ENCODE measurements at places on chromosomes 11 and 22. TPM values are rescaled to one million over a fixed set of nuclear protein-coding genes. Genes with fewer than 3 reads are reported as not detected.

DNA sequence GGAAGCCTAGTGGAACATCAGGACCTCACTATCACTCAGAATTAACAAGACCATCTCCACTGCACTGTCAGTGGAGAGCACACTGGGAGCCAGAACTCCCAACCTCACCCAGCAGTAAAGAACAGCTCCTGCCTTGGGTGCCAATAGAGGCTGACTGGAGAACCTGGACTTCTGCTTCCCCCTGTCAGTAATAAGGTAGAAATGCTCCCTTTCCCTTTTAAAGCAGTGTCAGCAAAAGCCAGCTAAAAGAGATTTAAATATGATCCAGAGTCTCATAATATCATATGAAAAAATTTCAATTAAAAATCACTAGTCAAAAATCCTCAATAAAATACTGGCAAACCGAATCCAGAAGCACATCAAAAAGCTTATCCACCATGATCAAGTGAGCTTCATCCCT, 82.8 kb downstream of the SPATA19 start:
- no peak for DNase-seq

GRCh38 chr22:41822317-41823057, 10.4 kb upstream of the SREBF2 start:
- no peak for DNase-seq

CAVIN3 gene
- total RNA-seq: 84.3 TPM

- no peak for DNase-seq
Measured at GRCh38 chr11:134506046-134506445, 94.0 kb upstream of the B3GAT1 start.

C11orf21 gene
- 3.4 TPM for total RNA-seq

TTLL8 gene
- total RNA-seq: not detected

- DNase-seq: no peak
Measured at GRCh38 chr11:129317571-129317970, 58.1 kb upstream of the BARX2 start.

DNA sequence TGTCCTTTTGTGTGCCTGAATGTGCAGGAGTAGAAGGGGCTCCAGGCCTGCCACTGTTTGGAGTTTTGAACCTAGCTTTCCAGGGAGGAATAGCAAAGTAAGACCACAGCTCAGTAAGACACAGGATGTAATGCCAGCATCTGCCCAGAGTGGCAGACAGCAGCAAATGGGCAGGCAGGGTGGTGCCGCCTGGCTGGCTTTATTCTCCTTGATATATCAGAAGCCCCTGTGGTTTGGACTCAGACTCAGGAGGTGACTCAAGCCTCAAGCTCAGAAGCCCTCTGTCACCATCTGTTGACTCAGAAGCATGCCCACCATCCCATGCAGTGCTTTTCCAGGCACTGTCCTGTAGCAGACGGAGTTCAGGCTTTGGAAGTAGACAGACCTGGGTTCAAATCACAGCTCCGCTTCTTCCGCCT, 72.7 kb upstream of the TTC12 start:
- DNase-seq: no peak

MYH9 gene
- total RNA-seq: 619 TPM

FAM227A gene
- 0.28 TPM for total RNA-seq

DNA sequence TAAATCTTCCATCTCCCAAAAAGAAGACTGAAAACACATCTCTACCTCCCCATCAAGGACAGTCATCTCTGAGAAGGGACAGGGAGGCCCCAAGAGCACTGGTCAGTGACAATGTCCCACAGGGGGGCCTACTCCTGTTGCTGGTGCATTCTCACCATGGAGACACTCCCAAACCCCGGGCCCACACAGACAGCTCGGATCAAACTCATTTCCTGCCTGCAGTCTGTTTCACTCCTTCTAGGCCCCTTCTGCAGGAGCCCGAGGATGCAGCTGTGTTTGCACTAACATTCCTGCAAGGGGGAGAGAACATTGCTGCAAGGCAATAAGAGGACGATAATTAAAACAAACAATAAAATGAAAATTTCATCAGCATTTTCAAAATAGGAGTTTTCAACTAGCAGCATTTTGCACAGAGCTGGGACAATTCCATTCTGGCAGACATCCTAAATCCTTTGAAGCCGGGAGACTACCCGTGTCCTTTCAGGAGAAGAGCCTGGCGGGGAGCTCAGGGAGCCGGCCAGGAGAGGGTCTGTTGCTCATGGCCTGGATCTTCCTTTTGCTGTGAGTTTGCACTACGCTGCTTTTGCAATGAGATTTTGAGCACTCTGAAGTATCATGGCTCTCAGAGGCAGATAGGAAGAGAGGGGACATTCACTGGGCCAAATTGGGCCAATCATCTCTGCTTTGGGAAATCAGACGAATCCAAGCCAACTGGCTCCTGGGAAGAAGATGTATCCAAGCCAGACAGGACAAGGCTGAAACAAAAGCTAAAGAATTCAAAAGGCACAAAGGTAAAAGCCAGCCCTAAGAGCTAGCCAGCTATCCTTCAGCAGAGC, 33.2 kb downstream of the SPATA19 start:
- DNase-seq: no peak

GRCh38 chr11:1771273-1771672, 7.5 kb upstream of the CTSD start:
- DNase-seq: no peak

DNA sequence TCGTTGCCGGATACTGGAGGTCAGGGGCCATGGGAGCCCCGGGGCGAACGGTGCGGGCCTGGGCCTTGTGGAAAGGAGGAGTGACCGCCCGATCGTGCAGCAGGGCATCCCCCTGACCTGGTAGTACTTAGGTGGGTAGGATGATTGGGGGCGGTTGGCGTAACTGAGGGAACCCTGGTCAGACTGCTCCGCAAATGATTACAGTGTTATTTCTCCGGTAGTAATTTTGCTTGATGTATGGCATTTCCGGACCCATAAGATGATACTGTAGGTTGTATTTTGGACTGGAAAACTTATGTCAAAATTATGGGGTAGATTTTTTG, 762 bp downstream of the MTMR3 start:
- DNase-seq: peak; percentile 36

GRCh38 chr11:116595305-116595880, 177.4 kb downstream of the BUD13 start:
- DNase-seq: no peak

GRCh38 chr22:43013355-43014315, 1.3 kb downstream of the PACSIN2 start:
- DNase-seq: no peak

- no peak for DNase-seq
Measured at GRCh38 chr11:10481560-10482349, 26.7 kb downstream of the AMPD3 start.

- DNase-seq: no peak
Measured at GRCh38 chr22:37423283-37423682, 4.0 kb downstream of the ELFN2 start.

- DNase-seq: no peak
Measured at GRCh38 chr22:42939941-42940653, 74.9 kb downstream of the PACSIN2 start.

ABCG4 gene
- 0.11 TPM for total RNA-seq

GRCh38 chr11:121095561-121095960, 5.5 kb upstream of the TECTA start:
- DNase-seq: no peak

GRCh38 chr11:14148653-14149273, 186.2 kb downstream of the SPON1 start:
- DNase-seq: no peak

OR51L1 gene
- not detected for total RNA-seq

DNA sequence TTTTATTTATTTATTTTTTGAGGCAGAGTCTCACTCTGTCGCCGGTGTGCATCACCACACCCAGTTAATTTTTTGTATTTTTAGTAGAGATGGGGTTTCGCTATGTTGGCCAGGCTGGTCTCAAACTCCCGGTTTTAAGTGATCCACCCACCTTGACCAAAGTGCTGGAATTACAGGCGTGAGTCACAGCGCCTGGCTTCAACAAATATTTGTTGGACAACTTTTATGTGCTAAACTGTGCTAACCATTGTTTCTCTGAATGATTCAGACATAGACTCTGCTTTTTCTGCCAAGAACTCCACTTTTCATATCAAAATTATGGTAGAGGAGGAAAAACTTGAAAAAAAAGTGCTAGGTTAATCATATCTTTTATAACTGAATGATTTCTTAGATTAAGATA, 36.3 kb downstream of the MMP7 start:
- no peak for DNase-seq

GRCh38 chr11:70568035-70568813, 169.9 kb downstream of the CTTN start:
- DNase-seq: no peak

GRCh38 chr11:114209904-114210303, 86.3 kb upstream of the NNMT start:
- no peak for DNase-seq

DNA sequence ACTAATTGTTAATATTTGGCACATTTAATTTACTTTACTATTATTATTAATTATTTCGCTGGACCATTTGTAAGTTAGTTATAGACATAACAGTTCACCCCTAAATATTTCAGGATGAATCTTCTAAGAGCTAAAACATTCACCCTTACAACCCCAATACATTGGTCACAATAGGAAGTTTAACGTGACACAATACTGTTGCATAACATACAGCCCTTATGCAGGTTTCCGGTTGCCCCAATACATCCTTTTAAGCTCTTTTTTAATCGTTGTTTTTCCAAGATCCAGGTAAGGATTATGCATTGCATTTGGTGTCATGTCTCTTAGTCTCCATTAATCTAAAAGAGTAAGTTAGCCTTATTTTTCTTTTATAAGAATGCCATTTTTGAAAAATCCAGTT, 71.2 kb downstream of the HSD17B12 start:
- no peak for DNase-seq

PLAAT4 gene
- total RNA-seq: 45.7 TPM

MPPED2 gene
- total RNA-seq: not detected

- no peak for DNase-seq
Measured at GRCh38 chr11:8707541-8708191, 25.1 kb downstream of the RPL27A start.

GRCh38 chr11:101127197-101127698, 2.4 kb downstream of the PGR start:
- DNase-seq: no peak

DNA sequence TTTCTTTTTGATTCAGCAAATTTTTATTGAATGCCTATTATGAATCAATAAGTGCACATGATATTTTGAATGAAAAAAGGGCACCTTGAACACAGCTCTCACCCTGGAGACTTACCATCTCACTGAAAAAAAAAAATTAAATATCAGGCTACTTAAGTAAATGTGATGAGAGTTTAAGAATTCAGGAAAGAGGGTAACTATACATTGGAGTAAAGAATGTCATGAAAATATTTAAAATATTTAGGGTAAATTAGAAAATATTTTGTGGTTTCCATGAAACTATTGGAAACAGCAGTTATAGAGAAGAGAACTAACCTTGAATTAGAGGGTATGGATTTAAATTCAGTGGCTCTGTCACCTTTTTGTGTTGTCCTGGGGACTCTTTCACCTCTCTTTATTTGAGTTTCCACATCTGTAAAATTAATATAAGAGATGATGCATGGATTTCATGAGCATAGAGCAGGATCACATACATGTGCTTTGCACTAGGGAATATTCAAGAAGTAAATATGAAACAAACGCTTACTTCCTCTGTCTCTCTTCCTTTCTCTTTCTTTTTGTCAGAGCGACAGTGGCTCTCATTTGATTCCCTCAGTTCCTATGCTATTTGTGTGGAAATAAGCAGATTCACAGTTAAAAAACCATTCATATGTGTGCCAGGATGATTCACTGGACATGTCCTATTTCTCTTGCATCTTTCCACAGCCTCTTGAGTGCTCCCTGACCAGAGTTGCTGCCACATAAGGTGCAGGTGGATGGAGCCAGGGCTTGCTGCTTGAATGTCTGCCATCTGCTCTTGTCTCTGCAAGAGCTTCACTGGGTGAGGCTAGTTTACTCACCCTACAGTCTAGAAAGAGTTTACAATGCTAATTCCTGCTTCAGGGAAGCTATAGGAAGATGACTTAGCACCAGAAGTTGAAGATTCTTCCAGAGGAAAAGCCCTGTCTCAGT, 533.1 kb downstream of the ETS1 start:
- no peak for DNase-seq

RIMBP3C gene
- total RNA-seq: 0.18 TPM

PIWIL4 gene
- 0.84 TPM for total RNA-seq

EXPH5 gene
- total RNA-seq: 1.2 TPM

- DNase-seq: no peak
Measured at GRCh38 chr22:27687984-27688545, 113.5 kb downstream of the MN1 start.

OR52H1 gene
- total RNA-seq: 0.30 TPM

DNA sequence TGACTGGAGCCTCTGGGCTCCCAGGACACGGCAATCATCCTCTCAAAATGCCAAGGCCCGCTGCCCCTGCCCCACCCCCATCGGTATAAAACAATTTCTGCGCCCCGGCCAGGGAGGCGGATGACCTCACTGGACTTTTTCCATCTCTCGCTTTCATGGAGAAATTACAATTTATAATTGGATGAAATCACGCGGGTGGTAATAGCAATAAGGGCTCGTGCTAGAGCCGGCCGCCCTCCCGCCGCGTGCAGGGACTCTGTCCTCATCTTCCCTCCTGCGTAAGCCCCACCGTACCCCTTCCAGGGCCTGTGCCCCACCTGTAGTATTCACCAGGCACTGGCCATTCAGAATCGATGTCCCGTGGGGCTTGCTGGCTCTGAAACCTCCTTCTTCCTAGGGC, 64.5 kb downstream of the MACROD1 start:
- no peak for DNase-seq

GRCh38 chr22:24164940-24165339, 16.3 kb upstream of the SUSD2 start:
- no peak for DNase-seq

OR8A1 gene
- not detected for total RNA-seq

DNA sequence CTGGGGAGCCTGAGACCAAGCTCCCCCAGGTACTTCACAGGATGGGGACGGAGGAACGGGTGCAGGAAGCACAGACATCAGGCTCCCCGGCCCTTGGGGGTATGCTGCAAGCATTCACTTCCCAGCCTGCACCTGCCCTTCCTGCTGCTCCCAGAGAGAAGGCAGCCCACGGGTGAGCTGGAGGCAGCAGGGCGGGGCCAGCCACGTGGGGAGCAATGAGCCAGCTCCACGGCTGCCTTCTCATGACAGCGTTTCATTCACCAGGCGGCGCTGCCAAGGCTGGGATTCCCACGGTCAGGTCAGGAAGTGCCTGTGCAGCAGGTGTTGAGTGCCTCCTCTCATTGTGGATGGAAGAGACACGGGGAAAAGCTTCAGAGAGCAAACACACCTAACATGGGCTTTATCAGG, 14.5 kb upstream of the PHLDA2 start:
- DNase-seq: no peak
